Lower lobe of right lung (tissue), 2 donors: ENCODE measurements at places on chromosomes 13 and 19. TPM values are rescaled to one million over a fixed set of nuclear protein-coding genes. Genes with fewer than 3 reads are reported as not detected.

DNA sequence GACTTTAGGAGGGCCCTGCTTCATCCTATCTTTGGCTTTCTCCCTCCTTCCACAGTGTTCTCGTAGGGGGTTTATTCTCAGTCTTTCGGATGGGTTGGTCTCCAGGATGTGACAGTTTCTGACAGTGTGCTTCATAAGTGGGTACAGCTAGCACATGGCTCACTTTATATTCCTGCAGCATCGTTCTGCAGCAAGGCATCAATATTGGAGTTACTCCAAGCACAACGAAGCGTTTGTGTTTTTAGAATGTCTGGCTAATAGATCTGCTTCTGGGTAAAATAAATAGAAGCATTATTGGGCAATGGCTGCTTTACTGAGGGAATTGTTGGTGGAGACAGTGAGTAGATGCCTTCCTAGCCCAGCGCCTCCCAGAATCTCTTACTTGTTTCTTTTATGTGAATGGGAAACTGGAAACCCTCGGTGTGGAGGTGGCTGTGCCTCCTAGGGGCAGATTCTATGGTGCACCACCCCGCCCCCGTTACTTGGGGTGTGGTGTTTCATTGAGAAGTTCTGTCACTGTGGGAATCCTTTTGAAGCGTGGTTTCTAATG lies 2.0 kb downstream of the FARP1 start:
- no peaks in the 10 kb centered on the region for H3K27me3 ChIP-seq
- H3K36me3 ChIP-seq, result no peaks in the 10 kb centered on the region

PALM3 gene
- 7.7 TPM for total RNA-seq

DNA sequence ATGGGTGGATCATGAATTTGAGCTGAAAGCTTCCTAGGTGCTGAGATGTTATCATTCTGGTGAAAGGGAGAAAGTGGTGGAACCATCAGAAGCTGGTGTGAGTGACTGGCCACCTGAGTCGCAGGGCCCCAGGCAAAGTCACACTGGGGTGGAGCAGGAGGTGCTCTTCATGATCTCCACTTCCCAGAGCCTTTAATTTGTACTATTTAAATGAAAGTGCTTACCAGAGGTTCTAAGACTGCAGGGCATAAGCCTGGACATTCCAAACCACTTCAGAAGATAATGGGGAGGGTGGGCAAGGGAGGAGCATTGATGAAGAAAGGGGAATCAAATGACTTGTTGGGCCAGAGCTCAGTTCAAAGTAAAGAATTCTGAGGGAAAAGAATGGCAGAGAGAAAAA lies 156.1 kb downstream of the RGCC start:
- H3K4me1 ChIP-seq, result peaks cover 39% of the 10 kb centered on the region
- H3K36me3 ChIP-seq, result peaks cover 9% of the 10 kb centered on the region
- H3K4me3 ChIP-seq, result no peak overlapping the region
- H3K27ac ChIP-seq, result peak overlapping the region; percentile 74
- no peak for DNase-seq

- DNase-seq, result no peak
- no peak overlapping the region for H3K27ac ChIP-seq
- no peak overlapping the region for H3K4me3 ChIP-seq
- H3K4me1 ChIP-seq, result no peaks in the 10 kb centered on the region
- no peaks in the 10 kb centered on the region for H3K36me3 ChIP-seq
These were observed 65.9 kb downstream of the CHST8 start for GRCh38 chr19:33687481-33688170.

DNA sequence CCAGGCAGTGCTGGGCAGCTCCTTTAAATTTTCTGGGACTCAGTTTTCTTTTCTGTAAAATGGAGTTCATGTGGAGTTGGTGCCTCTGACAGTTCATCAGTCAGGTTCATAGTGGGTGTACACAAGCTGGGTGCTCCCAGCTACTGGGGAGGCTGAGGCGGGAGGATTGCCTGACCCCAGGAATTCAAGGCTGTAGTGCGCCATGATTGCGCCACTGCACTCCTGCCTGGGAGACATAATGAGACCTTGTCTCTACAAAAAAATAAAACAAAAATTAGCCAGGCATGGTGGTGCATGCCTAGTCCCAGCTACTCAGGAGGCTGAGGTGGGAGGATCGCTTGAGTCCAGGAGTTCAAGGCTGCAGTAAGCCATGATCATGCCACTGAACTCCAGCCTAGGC lies 21.1 kb downstream of the IQCN start:
- H3K36me3 ChIP-seq, result peaks cover 8% of the 10 kb centered on the region
- no peak for DNase-seq
- H3K27me3 ChIP-seq, result no peaks in the 10 kb centered on the region
- no peak overlapping the region for H3K4me3 ChIP-seq

DNA sequence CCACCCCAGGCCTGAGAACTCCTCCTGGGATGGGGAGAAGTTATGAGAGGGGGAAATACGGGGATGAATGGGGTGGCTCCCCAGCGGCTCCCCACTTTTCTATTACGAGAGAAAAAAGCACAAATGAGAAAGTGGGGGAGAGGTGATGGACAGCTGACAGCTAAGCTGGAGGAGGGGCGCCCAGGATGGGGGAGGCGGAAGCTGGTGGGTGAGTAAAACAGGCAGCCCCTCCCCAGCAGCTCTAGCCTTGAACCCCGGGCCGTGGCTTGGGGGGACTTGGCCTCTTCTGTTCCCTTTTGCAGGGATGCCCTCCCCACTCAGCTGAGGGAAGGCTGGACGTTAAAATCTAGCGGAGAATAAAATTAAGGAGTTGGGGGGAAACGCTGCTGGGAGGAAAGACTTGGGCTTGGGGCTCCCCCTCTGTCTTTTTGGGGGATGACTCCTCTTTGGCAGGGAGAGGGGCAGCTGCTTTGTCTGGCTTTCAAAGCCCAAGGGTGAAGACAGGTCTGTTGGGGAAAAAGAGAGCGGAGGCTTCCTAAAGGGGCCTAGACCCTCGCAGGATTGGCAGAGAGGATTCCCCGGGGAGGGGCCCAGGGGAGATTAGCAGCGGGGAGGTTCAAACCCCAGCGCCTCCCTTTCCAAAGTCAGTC lies 1.4 kb upstream of the SAMD1 start:
- no peaks in the 10 kb centered on the region for H3K27me3 ChIP-seq
- H3K4me3 ChIP-seq, result peak overlapping the region; percentile 88
- H3K4me1 ChIP-seq, result peaks cover 16% of the 10 kb centered on the region
- DNase-seq, result no peak
- H3K27ac ChIP-seq, result peak overlapping the region; percentile 91
- H3K36me3 ChIP-seq, result peaks cover 20% of the 10 kb centered on the region

FFAR2 gene
- 4.7 TPM for total RNA-seq

- no peaks in the 10 kb centered on the region for H3K4me1 ChIP-seq
- H3K27me3 ChIP-seq, result peaks cover 28% of the 10 kb centered on the region
- no peak for DNase-seq
- H3K36me3 ChIP-seq, result no peaks in the 10 kb centered on the region
- no peak overlapping the region for H3K27ac ChIP-seq
- no peak overlapping the region for H3K4me3 ChIP-seq
These were observed 10.8 kb downstream of the C2CD4C start for GRCh38 chr19:397941-398706.

- H3K4me3 ChIP-seq, result peak overlapping the region; percentile 69
- no peak for DNase-seq
- peak overlapping the region; percentile 98 for H3K27ac ChIP-seq
- no peaks in the 10 kb centered on the region for H3K27me3 ChIP-seq
- peaks cover 79% of the 10 kb centered on the region for H3K4me1 ChIP-seq
- peaks cover 8% of the 10 kb centered on the region for H3K36me3 ChIP-seq
These were observed 2.9 kb downstream of the LDLR start for GRCh38 chr19:11092181-11092538.

CGB3 gene
- total RNA-seq, result not detected

DNA sequence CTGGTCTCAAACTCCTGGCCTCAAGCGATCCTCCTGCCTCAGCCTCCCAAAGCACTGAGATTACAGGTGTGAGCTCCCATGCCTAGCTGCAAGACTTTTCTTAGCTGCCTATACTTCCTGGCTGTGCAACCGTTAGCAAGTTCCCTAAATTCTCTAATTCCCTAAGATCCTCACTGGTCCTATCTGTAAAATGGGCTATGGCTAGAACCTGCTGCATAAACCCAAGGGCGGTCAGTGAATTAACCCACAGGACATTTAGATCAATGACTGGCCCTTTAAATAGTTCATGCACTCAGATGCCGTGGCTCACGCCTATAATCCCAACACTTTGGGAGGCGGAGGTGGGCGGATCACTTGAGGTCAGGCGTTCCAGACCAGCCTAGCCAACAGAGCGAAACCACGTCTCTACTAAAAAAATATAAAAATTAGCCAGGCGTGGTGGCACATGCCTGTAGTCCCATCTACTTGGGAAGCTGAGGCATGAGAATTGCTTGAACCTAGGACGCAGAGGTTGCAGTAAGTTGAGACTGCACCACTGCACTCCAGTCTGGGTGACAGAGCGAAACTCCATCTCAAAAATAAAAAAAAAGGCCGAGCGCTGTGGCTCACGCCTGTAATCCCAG lies 4.1 kb upstream of the C19orf53 start:
- H3K4me3 ChIP-seq, result no peak overlapping the region
- no peak overlapping the region for H3K27ac ChIP-seq
- H3K4me1 ChIP-seq, result peaks cover 21% of the 10 kb centered on the region
- H3K36me3 ChIP-seq, result peaks cover 45% of the 10 kb centered on the region
- no peak for DNase-seq

GRCh38 chr13:30338331-30338851 lies 31.0 kb upstream of the KATNAL1 start:
- no peak overlapping the region for H3K4me3 ChIP-seq
- H3K4me1 ChIP-seq, result peaks cover 20% of the 10 kb centered on the region
- DNase-seq, result no peak
- H3K36me3 ChIP-seq, result no peaks in the 10 kb centered on the region
- no peak overlapping the region for H3K27ac ChIP-seq

LSM7 gene
- total RNA-seq, result 58.2 TPM

ZNF737 gene
- 18.3 TPM for total RNA-seq

KISS1R gene
- not detected for total RNA-seq

GRCh38 chr19:50512999-50513745 lies 541 bp downstream of the ASPDH start:
- no peaks in the 10 kb centered on the region for H3K36me3 ChIP-seq
- H3K27me3 ChIP-seq, result peaks cover 8% of the 10 kb centered on the region
- no peak overlapping the region for H3K4me3 ChIP-seq
- no peak overlapping the region for H3K27ac ChIP-seq
- peaks cover 8% of the 10 kb centered on the region for H3K4me1 ChIP-seq

DNA sequence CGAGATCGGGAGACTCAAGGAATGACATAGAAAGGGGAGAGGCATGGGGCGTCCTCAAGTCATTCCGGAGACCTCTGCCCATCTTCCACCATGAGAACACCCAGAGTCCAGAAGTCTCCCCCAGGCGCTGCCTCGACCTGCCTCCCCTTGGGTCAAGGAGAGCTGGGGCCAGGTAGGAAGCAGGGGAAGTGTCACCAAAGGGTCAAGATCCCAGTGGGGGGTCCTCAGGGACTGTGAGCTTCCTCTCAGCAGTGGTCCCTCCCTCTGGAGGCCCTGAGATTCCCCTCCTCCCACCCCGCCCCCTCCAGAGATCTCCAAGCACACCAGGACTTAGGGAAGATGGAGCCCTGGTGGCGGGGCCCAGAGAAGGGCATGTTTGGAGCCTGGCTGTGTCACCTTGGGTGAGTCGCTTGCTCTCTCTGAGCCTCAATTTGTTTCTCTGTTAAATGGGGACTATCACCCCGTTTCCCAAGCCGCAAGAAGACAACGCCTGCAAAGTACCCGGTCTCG lies 919 bp downstream of the DACT3 start:
- peaks cover 34% of the 10 kb centered on the region for H3K27me3 ChIP-seq
- H3K4me1 ChIP-seq, result peaks cover 26% of the 10 kb centered on the region
- H3K27ac ChIP-seq, result peak overlapping the region; percentile 43
- no peak for DNase-seq

RRAS gene
- total RNA-seq, result 114 TPM
